ENCODE measurements at places on chromosomes 5 and 9.

- no peak for DNase-seq
Measured at GRCh38 chr9:89533411-89534095, 35.6 kb upstream of the SEMA4D start.

DNA sequence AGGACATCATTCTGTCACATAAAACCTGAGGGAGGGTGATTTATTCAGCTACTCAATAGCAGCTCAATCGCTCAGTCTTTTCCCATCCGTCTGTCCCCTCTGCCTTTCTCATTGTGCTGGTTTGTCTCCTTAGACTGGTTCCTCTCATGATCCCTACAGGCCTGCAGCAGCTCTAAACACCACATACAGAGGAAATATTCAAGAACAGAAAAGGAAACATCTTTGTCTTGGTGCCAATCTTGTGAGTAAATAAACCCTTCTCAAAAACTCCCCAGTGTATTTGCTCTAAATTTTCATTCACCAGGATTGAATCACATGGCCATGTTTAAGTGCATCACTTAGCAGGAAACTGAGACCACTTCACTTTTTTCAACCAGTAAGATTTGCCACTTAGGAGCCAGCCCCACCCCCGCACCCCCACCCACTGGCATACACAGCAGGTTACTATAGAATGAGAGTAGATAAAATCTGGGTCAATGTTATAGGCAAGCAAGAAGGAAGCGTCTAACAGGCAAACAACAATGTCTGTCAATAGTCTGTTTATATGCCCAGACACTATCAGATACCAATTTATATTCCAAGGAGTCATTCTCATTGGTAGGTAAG, 895.5 kb upstream of the DMAC1 start:
- no peak for DNase-seq

DNA sequence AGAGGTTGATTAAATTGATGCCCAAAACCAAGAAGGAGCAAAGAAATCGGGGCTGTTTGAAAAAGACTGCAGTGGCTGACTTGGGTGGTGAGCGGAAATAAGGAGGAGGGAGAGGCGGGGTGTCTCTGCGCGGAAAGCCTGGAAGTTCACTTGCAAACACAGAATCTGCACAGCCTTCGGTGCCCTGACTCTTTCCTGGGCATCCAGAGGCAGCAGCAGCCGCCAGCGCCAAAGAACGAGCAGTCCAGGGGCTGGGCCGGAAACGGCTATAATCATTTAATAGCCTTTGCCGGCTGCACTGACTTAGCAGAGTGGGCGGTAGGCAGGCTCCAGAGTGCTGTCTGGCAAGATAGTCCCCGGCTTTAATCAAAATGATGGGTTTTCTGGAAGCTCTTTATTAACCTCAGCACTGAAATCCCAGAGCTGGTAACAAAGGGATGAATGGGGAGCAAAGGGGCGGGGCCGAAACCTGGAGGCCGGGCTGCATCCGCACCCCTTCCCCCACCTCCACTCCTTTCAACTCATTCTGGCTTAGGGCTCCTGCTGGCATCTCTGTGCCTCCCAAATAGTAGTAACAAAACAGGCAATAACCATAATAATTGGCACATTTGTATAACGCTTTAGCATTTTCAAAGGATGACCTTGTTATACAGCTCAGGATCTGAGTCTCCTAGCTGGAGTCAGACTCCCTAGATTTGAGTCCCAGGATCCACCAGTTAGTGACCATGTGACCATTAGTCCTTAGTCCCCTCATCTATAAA, 35.7 kb downstream of the PCDHAC2 start:
- DNase-seq, result no peak

- DNase-seq, result peak; percentile 38
Measured at GRCh38 chr9:1469996-1470395, 419.8 kb downstream of the DMRT2 start.

DNA sequence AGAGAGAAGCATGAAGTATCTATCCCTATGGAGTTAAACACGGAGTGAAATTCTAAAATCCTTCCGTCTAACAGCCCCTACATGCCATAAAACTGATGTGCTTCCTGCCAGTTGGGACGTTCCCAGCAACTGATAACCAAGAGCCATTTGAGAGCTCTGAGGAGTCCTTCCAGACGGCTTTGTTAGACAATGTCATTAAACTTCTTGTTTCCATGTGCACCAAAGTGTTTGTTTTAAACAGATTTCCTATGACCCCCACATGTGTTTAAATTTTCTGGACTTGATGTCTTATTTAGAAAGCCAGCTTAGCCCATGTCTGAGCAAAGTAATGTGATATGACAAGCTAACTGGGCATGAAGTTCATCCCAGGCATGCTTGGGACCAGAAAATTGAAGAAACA, 57.2 kb upstream of the LPAR1 start:
- no peak for DNase-seq

GRCh38 chr9:115943431-115944165, 210.0 kb upstream of the PAPPA start:
- DNase-seq, result no peak

DNA sequence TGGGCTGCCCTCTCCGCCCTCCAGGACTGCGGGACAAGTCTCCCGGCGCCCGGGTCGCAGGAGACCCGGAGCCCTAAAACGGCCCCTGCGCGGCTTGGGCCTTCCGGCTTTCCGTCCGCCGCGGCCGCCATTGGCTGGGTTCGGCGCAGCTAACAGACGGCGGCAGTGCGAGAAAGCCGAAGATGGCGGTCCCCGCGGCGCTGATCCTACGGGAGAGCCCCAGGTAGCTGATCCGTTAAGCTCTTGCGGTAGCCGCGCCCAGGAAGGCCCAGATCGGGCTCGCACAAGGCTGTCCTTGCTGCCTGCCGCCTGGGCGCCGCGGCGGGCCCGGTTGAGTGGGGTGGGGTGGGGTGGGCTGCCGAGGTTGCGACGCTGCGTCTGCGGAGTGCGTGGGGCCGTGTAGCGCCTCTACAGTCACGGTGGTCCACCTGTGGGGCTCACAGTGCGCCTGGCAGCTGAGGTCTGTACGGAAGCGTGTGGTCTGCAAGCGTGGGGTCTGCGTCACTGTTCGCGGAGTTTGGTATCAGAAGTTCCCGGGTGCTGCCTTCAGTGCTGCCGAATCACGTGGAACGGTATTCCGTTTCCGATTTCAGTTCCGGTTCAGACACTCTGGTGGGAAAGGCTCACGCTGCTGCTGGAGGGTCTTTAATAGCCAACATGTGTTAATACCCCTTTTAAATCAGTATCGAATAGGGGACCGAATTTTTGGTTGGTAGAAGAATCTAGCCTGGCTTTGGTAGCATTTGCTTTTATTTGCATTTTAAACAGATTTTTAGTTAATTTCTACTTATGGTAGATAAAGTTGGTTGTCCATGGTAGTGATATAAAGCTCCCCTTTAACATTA, at the start of gene COMMD10:
Gene COMMD10 (plus strand): TSS at position 155 of the 845 bp plus-strand sequence.
- peak; percentile 82 for DNase-seq

GRCh38 chr5:173191561-173191960, 43.4 kb downstream of the NKX2-5 start:
- no peak for DNase-seq

GRCh38 chr5:15009420-15009819, 137.8 kb upstream of the ANKH start:
- no peak for DNase-seq

DNA sequence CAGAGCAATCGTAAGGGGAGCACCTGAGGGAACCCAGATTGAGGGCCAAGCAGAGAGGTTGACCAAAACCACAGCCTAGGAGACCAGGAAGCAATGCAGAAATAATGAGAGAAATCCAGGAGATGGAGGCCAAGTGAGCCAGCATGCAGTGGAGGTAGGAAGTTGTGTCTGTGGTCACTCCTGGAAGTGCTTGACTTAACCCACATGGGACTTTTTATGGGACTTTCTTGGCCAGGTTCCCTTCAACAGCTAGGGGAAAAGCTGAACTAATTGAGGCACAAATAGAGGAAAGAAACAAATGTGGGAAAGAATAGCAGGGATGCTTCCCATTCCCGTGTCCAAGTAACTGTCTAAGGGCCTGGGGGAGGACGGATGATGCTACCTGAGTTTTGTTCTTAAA, 293.2 kb upstream of the CLINT1 start:
- no peak for DNase-seq

GRCh38 chr5:93289942-93290341, 291.1 kb downstream of the NR2F1-AS1 start:
- DNase-seq, result no peak

DNA sequence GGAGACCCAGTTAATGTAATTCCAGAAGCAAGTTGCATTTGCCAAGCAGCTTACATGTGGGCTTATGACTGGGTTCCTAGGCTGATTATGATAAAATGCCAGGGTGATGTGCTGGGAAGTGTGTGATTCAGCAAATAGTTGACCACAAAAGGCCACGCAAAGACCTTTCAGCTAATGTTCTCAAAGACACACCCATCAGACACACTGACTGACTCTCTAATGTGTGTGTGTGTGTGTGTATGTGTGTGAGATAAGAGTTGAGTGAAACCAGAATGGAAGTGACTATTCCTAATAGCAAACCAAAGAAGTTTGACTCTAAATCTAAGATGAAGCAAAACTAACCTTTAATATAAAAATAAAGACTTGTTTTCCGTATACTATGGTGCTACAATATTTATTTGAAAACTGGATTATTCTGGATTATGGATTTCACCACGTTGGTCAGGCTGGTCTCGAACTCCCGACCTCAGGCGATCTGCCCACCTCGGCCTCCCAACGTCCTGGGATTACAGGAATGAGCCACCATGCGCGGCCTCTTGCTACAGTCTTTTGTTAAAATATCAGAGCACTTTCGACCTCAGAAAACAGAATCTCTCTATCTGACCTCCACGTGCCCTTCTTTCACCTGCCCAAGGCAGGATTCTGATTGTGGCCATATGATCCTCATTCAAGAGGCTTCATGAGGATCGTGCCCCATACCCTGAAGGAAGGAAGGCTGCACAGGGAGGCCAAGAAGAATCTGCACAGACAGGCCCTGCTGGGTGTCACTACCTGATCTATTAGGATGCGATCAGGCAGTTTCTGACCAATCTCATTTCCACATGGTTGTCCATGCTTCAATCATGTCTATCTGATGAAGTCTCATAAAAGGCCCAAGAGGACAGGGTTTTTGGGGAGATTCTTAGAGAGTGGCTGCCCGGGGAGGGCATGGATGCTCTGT, 75.6 kb downstream of the USP20 start:
- no peak for DNase-seq

DNA sequence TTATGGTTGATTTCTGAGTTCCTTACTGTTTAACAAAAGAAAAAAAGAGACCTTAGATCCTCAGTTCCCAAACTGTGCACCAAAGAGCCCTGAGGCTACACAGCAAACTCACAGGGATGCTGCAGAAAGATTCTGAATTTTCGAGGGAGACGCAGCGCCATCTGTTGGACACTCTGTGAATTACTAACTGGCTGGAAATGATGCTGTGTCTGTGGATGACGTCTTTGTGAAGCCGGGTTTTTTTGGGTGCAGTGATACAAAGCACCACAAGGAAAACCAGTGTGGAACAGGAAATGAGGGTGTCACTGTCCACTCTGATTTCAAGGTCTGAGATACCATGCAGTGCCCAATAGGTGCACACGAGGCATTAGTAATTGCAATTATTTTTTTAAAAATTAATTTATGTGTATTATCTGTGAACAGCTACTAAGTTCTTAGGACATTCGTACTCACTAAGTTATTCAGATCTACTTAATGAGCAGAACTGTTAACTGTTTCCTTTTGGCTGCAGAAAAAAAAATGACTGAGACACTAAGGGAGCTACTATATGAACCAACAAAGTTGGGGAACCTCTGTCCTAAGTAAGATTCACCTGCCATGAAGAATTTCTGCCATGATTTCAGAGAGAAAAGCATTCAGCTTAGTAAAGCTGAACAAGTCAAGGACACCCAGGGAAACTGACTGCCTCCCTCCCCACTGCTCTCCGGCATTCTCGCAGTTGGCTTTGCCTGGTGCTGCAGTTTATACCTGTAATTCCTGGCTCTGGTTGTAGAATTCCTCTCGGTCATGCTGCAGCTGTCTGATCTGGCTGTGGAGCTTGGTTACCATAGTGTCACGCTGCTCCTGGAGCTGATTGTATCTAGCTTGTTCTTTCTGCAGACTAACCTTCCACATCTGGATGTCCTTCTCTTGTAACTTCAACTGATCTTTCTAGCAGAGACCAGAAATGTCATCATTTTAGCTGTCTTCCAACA, 23.4 kb downstream of the SPACA9 start:
- DNase-seq, result peak; percentile 84

- DNase-seq, result no peak
Measured at GRCh38 chr5:131563434-131564228, 71.4 kb downstream of the RAPGEF6 start.

DNA sequence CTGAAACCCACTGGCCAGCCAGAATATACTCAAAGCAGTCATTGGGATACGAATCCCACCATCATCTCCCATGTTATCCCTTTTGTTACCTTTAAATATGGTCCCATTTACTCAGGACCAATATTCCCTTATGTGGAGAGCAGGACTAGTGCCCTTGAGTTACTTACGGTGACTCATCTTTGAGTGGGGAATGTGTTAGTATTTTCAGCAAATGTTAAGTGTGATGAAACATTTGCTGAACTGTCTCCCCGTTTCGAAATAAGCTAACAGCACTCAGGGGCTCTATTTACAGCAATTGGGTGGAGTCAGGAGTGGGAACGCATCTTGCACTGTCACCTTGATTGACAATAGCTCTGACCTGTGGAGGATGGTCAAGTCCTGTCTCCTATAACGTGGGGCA, 67.4 kb downstream of the CTSL start:
- DNase-seq, result no peak

DNA sequence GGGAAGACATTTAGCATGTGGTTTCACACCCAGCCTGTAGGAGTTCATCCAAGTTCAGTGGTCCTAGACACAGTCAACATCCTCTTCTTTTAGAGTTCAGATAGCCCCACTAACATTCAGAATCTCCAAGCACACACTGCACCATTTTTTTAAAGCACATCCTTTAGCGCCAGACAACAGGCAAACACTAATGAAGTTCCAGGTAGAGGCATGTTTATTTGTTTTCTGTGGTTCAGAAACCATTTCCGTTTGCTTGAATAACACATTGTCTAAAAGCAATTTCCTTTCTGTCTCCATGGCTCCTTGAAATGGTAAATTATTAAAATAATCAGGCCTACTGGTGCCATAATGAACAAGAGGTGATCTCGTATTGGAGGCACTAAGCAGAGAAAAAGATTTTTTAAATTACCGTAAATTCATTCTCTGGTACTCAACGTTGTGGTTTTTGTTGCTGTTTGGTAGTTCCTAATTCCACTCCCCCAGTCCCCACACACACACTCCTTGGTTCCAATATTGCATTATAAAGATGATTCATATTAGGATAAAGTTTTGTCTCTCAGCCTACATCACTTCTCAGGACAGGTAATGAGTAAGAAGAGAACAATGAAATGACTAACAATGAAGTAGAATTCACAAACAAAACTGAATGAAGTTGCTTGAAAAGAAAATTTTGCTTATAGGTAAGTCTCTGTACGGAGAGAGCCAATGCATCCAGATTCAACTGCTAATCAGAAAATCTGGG, 153.1 kb downstream of the PCSK1 start:
- peak; percentile 43 for DNase-seq

DNA sequence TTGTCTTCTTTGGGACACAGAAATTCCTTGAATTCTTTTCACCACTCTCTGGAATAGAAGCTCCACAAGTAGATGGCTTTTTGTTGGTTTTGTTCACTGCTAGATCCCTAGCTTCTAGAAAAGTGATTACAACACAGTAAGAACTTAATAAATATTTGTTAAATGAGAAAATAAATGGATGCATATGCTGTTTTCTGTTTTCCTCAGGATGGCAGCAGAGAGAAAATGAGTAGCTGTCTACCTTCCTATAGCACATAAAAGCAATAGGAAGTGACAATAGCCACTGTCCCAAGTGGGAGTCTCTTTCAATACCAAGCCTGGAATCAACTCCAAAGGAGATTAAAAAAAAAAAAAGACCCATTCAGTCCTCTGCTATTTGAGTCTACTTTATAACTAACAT, 100.6 kb upstream of the NREP start:
- DNase-seq, result no peak
